Neuronal stem cell (in vitro differentiated cells): ENCODE measurements at places on chromosomes 1 and 21.
A peak's percentile ranks its signal among the peaks of the same experiment; 100 is the strongest.

DNA sequence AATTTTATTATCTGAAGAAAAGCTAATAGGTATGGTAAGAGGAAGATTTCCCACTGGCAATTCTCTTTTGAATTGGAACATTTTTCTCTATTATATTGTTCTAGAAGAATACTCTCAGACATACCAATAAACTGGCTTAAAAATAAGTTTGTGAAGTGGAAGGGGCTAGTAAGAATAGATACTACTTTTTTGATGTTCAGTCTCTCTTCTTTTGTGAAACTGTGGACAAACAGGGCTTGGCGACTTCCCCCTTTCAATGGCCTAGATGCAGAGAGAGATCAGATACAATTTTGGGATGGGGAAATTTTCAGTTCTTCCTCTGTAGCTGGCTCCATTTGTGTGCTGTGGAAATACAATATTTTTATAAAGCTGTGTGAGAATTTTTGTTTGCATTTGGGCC is 2.5 kb downstream of the PBX1 start:
- H3K36me3 ChIP-seq = peaks cover 31% of the 10 kb centered on the region
- peaks cover 15% of the 10 kb centered on the region for H3K4me1 ChIP-seq
- H3K4me3 ChIP-seq = peak overlapping the region; percentile 79
- H3K27ac ChIP-seq = no peak overlapping the region
- DNase-seq = no peak

- peaks cover 8% of the 10 kb centered on the region for H3K27me3 ChIP-seq
- H3K36me3 ChIP-seq = peaks cover 13% of the 10 kb centered on the region
- H3K27ac ChIP-seq = no peak overlapping the region
- H3K4me1 ChIP-seq = peaks cover 2% of the 10 kb centered on the region
- no peak for DNase-seq
Measured at GRCh38 chr1:227781314-227781930, 34.1 kb upstream of the PRSS38 start.

- DNase-seq = no peak
- no peaks in the 10 kb centered on the region for H3K36me3 ChIP-seq
- H3K27ac ChIP-seq = no peak overlapping the region
- no peaks in the 10 kb centered on the region for H3K4me1 ChIP-seq
- H3K27me3 ChIP-seq = no peaks in the 10 kb centered on the region
- no peak overlapping the region for H3K4me3 ChIP-seq
Measured at GRCh38 chr1:175822580-175822979, 79.2 kb upstream of the TNR start.

DNA sequence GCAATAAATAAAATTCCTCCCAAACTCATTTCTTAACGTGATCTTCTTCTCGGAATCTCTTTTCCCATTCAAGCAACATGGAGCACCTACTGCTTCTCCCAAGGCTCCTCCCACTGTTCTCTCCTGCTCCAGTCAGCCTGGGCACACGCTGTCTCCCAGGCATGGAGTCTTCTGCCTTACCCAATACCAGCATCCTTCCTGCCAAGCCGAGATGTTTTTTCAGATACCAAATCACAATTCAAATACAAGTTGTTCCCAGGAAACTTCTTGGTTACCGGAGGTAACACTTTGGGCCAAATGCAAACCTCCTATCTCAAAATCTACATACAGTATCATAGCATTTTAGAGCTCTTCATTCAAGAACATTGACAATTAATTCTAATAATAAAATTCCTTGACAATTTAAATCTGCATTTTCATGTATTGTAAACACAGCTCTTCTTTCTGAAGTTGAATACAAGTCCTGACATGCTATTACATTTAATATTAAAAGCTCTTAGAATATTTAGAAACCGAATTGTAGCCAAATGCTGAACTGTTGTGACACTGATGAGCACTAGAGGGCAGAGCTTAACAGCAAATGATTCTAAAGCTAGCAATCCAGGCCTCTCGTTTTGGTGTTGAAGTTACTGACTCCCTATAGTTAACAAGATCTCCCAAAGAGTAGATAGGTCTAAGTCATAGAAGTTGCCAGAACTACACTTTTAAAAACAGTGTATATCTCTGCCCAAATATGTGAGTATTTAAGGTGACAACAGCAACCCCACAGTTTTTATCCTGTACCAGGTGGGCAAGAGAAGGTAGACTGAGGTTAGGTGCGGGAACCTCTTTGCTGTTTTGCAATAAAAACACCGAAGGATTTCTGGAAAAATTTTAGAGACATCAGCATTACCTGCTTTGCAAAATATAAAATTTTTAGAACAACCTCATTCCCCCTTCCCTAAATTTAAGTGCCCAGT is 52.3 kb downstream of the BCAR3 start:
- DNase-seq = peak; percentile 56
- no peak overlapping the region for H3K4me3 ChIP-seq
- no peak overlapping the region for H3K27ac ChIP-seq
- peaks cover 15% of the 10 kb centered on the region for H3K4me1 ChIP-seq

DNA sequence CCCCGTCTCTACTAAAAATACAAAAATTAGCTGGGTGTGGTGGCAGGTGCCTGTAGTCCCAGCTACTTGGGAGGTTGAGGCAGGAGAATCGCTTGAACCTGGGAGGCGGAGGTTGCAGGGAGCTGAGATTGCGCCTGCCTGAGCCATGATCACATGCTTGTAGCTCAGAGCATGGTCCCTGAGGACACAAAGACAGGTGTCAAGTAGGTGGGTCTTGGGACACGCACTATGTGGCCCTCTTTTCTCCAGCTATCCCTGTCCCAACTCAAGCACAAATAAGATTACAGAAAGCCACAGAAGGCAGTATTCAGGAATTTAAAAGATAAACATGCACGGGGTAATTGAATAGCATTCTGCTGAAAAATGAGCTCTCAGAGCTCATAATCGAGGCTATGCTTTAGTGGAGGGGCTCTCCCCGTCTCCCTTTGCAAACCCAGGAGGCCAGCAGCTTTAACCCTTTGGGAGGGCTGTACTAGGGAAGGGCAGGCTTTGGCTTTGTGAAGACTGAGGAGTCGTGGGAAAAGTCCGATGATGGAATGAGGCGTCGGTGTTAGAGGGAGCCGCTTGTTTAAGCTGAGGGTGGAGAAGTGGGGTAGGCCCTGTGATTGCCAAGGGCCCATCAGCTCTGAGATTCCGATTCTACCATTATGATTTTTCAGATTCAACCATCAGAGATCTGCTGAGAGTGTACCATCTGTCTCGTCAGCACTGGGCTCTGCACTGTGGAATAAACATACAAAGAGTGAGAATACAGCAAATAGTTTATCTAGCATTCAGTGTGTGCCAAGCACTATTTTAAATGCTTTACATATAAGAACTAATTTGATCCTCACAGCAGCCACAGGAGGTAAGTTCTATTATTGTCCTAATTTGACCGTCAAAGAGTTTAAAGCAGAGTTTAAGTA is 59.7 kb upstream of the CD34 start:
- H3K4me1 ChIP-seq = no peaks in the 10 kb centered on the region
- H3K36me3 ChIP-seq = no peaks in the 10 kb centered on the region
- H3K27ac ChIP-seq = no peak overlapping the region
- no peak overlapping the region for H3K4me3 ChIP-seq
- DNase-seq = no peak
